ENCODE measurements at places on chromosomes 6 and 20.

- no peak overlapping the region for H3K27ac ChIP-seq
- no peaks in the 10 kb centered on the region for H3K27me3 ChIP-seq
- peaks cover 7% of the 10 kb centered on the region for H3K36me3 ChIP-seq
- no peaks in the 10 kb centered on the region for H3K4me1 ChIP-seq
- H3K4me3 ChIP-seq: no peak overlapping the region
- no peak for DNase-seq
These were observed 38.6 kb downstream of the SLC9A8 start for GRCh38 chr20:49851231-49851705.

DNA sequence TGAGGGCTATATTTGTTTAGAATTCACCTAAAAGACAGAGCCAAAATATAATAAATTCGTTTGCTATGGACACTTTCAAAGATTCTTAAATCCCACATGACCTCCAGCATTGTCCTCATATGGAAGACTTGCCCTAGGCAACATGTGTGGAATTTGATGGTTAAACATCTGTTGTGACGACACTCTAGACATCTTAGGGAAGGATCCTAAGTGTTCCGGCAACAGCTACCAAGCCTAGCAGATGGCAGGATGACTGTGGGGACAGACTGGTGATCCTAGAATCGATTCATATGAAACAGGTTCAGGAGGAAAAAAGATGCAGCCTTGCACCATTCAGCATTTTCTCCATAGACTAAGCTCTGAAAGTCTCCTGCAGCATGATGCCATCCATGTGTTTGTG lies 77.6 kb upstream of the BACH2 start:
- no peaks in the 10 kb centered on the region for H3K36me3 ChIP-seq
- no peaks in the 10 kb centered on the region for H3K27me3 ChIP-seq
- H3K4me1 ChIP-seq: no peaks in the 10 kb centered on the region

- no peak for DNase-seq
- H3K4me3 ChIP-seq: no peak overlapping the region
These were observed 6.1 kb downstream of the PLAGL2 start for GRCh38 chr20:32201296-32201976.

- no peak overlapping the region for H3K4me3 ChIP-seq
- no peaks in the 10 kb centered on the region for H3K4me1 ChIP-seq
- H3K27me3 ChIP-seq: no peaks in the 10 kb centered on the region
- H3K36me3 ChIP-seq: peaks cover 81% of the 10 kb centered on the region
These were observed 140.9 kb downstream of the NCOA3 start for GRCh38 chr20:47642624-47643023.

- no peak overlapping the region for H3K27ac ChIP-seq
- no peaks in the 10 kb centered on the region for H3K36me3 ChIP-seq
- peaks cover 17% of the 10 kb centered on the region for H3K4me1 ChIP-seq
- peak overlapping the region; percentile 49 for H3K4me3 ChIP-seq
These were observed 43.2 kb upstream of the OSTM1 start for GRCh38 chr6:108117427-108118358.
